ENCODE measurements at places on chromosomes 12 and 14.
A peak's percentile ranks its signal among the peaks of the same experiment; 100 is the strongest.

DNA sequence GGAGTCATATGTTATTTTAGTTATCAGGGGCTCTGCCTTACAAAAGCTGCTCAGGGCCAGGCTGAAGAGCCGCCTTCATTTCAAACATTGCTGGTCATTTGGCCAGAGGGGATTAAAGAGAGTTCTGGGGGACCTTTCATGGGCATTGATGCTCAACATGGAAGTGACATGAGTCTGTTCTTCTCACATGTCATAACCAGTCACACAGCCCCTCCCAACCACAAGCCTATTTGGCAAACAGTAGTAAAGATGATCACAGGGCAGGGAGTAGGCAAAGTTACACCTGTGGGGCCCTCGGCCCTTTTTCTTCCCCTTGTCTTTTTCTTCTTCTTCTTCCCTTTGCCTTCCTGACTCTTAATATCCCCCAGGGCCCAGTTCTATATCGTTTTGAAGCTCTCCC, 33.3 kb downstream of the CFAP54 start:
- DNase-seq = no peak

DNA sequence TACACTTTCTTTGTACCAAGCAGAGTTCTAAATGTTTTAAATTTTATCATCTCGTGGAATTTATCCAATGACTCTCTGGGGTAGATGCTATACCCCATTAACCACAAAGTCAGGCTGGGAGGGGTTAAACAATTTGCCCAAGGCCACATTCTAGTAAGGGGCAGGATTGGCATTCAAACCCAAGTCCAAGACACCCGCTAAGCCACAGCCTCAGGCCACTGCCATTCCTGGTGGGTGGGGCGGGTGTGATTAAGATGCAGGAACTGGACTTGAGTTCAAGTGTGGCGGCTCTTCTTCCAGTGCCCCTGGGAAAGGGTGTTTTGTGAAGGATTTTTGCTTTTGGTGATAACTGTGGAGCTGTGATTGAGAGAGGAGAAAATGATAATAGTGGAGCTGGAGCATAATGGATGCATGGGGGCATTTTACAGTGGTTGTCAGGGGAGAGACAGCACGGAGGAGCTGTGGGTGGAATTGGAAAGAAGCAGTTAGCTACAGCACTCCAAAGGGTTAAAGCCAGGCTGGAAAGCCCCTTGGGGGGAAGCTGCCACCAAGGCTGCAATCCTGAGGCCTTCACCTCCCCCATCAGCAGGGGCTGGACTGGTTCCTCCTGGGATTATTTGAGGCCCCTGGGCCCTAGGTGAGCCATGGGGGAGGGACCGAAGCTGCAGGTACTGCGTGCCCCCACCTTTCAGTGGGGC, 1.0 kb upstream of the VRTN start:
- no peak for DNase-seq

GRCh38 chr12:79883216-79883615, 51.7 kb downstream of the PPP1R12A start:
- no peak for DNase-seq

DNA sequence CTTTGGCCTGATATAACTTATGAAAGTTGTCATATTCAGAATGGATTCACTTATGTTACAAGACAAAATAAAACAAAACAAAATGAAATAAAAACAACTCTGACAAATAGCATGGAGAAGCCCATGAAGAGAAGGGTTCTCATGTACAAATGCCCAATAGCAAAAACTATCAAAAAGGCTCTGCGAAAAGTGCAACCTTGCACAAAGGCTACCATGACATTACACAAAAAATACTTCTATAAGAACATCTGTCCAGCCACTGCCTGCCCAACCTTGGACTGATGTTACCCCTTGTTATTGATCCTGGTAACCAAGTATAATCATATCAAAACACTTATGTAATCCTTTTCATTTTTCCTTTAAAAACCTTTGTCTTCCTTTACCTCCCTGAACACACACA, 213.0 kb downstream of the ATP23 start:
- DNase-seq = no peak

DNA sequence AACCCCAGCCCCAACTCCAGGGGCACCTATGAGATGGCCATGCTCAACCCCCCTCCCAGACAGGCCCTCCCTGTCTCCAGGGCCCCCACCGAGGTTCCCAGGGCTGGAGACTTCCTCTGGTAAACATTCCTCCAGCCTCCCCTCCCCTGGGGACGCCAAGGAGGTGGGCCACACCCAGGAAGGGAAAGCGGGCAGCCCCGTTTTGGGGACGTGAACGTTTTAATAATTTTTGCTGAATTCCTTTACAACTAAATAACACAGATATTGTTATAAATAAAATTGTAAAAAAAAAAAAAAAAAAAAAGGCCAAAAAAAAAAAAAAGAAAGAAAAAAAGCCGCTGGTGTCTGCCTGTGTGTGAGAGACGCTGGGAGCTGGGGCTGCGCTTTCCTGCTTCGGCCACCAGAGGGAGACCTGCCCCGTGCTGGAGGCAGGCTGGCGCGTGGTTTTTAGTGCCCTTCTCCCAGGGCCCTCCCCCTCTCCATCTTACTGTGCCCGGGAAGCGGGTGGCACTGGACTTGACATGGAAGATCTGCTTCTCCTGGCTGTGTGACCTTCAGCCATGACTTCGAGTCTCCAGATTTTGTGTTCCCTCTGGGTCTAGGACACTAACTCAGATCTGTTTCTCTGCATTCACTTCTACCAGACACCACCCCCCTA, 3.4 kb upstream of the NXPH4 start:
- DNase-seq = peak; percentile 75

DNA sequence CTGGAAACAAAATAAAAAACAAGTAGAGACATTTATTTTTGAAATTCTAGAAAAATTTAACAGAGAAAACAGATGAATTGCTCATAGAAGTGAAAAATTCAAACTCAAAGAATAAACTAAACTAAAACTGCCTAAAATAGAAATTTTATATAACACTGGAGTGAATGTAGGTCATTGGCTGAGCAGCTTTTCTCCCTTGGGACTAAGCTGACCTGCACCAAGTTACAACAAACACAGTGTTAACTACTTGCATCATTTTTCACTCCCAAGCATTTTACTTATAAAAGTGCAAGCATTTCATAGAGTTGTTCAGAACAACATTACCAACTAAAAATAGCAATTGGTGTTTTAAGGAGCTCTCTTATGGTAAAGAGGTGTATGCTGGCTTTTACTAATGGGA, 298.1 kb downstream of the MED13L start:
- DNase-seq = no peak

DNA sequence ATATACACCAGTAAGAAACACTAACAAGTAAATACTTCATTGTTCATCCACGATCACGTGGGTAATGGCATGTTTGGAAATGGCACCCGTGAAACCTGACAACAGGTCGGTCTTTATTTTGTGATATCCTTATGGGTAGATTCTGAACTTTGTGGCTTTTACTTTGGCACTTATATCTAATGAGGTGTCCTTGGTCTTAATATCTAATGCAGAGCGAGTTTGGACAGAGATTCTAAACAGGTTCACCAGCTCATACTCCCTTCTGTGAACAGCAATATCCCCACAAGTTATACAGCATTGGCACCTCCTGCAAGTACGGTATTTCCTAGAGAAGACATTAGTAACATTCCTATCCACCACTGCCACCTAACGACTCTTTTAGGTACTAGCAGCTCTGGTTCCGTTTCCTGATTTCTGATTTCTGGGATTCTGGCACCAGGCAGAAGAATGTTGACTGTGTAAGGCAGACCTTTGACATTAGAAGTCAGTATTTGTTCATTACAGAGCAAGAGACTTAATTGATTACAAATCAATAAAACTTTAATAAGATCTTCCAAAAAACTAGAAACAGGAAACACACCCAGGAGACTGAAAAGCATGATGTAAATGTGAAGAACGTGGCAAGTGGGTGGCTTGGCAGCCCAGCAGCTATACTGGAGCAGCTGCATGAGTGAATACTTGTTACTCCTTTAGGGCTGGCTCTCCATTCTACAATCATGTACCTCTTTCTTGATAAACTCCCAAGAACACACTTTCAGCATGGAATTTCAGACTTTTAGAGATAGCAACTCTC, 2.5 kb downstream of the ANG start:
- DNase-seq = peak; percentile 20

DNA sequence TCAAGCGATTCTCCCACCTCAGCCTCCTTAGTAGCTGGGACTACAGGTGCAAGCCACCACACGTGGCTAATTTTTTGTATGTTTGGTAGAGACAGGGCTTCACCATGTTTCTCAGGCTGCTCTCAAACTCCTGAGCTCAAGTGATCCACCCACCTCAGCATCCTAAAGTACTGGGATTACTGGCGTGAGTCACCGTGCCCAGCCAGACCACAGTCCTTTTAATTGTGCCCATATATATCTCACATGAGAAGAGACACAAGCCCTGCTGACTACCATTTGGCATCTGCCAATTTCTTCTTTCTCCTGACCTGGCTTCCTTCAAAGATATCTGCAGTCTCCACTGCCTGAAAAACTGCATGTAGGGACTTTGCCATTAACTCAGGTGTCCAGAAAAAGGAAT, 142.5 kb downstream of the DPY19L2 start:
- DNase-seq = no peak

DNA sequence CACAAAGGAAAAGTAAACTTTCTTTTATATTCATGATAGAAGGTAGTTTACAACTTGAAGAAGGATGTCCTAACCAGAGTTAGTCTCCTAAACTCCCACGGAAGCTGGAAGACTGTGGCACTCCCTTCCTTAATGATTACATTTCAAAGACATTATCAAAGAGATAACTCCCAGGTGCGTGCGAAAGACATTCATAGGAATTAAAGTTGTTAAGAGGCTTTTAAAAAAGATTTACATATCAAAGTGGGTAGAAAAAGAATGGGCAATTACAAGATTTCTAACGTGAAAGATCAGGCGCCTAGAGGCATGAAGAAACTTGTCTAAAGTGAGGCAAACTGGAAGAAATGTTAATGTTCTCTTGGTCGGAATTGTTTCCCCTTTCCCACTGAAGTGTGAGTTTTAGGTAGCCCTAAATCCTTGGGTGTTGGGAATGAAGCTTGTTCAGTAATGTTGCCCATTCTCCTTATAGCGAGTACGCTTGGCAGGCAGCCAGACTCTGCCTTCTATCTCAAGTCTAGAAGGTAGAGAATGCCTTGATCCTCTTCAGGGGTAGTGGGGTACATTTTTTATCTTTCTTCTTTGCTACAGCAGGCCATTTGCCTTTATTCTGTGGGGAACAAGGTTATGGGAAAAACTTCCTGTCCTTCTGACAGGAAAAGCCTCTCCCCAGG, 642.0 kb downstream of the SLC6A15 start:
- DNase-seq = no peak

DNA sequence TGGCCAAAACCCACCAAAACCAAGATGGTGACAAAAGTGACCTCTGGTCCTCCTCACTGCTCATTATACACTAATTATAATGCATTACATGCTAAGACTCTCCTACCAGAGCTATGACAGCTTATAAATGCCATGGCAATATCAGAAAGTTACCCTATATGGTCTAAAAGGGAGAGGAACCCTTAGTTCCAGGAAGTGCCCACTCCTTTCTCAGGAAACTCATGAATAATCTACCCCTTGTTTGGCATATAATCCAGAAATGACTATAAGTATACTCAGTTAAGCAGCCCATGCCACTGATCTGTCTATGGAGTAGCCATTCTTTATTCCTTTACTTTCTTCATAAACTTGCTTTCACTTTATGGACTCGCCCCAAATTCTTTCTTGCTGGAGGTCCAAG, 43.0 kb upstream of the FUT8 start:
- no peak for DNase-seq

GRCh38 chr12:5548152-5548943, 116.4 kb downstream of the NTF3 start:
- DNase-seq = no peak

- DNase-seq = no peak
Measured at GRCh38 chr14:24921903-24922302, 128.0 kb downstream of the STXBP6 start.

- DNase-seq = no peak
Measured at GRCh38 chr12:103431950-103432349, 63.8 kb downstream of the C12orf42 start.

- DNase-seq = no peak
Measured at GRCh38 chr14:93105362-93105761, 10.4 kb downstream of the ITPK1 start.

DNA sequence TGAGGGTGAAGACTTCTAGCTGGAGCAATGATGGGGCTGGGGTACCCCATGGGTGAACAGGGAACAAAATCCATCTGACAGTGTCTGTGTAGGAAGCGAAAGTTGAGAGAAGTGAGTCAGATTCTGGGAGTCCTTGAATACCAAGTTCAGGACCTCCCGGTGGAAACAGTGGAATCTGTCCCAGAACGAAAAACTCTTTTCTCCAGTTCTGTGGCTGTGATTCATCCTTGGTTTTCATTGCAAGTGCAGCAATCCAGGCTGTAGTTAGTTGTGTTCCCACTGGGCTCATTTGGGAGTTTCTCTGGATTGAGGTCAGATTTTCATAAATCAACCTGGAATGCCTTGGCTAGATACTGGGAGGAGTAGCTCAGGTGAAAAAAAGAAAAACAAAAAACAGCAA, 120.7 kb downstream of the C12orf75 start:
- no peak for DNase-seq

DNA sequence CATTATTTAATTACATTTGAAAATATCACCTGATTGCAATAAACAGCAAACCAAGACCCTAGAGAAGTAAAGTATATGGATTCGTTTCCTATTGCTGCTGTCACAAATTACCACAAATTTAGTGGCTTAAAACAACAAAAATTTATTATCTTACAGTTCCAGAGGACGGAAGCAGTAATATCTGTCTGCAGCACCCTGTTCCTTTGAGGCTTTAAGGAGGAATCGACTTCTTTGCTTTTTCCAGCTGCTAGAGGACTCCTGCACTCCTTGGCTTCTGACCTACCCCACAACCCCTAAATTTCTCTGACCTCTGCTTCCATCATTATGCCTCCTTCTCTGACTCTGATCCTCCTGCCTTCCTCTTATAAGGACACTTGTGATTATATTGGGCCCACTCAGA, 23.8 kb upstream of the PPM1A start:
- no peak for DNase-seq

DNA sequence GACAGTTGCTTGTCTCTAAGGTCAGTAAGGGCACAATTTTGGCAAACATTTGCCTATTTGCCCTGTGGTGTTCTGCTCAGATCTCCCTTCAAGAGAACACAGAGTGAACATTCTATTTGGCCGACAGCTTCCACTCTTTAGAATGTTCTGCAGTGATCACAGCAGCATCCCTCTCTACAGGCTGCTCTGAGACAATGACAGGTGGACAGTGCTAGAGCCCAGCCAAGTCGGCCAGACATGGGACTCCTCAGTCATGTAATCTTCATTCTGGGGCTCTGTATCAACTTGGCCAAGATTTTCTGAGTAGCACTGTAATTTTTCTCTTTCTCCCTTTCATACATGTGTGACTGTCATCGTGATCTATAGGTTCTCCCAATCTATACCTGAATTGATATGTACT, 34.8 kb downstream of the TIMELESS start:
- no peak for DNase-seq

All from stimulated activated CD4-positive, alpha-beta T cell treated with anti-CD3 and anti-CD28 coated beads, Interleukin-2, amount 100 ng/mL, for 4 hours (primary cell).